ENCODE measurements at places on chromosomes 13 and 19.
A peak's percentile ranks its signal among the peaks of the same experiment; 100 is the strongest.

GRCh38 chr13:51728972-51729371 lies 75.0 kb downstream of the DHRS12 start:
- H3K4me1 ChIP-seq: peaks cover 2% of the 10 kb centered on the region
- no peak overlapping the region for H3K27ac ChIP-seq
- no peak for DNase-seq

DNA sequence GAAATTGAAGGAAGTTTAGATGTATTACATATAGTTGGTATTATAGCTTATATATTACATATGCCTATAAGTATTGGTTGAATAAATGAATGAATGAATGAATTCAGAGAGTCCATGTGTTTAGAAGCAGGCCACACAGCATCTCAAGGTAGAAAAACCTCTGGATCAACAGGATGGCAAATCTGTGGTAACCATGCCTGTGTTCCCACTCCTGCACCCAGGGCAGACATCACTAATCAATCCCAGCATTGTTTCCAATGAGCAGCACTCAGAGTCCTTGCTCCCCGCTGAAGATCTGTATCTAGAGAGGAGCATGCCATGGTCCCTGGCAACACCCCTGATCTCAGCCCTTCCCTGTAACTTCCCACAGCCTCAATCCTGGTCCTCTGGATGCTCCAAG lies 944 bp downstream of the CEACAM19 start:
- no peak for DNase-seq
- no peak overlapping the region for H3K27ac ChIP-seq
- peaks cover 9% of the 10 kb centered on the region for H3K36me3 ChIP-seq
- no peaks in the 10 kb centered on the region for H3K27me3 ChIP-seq
- H3K4me1 ChIP-seq: no peaks in the 10 kb centered on the region

DNA sequence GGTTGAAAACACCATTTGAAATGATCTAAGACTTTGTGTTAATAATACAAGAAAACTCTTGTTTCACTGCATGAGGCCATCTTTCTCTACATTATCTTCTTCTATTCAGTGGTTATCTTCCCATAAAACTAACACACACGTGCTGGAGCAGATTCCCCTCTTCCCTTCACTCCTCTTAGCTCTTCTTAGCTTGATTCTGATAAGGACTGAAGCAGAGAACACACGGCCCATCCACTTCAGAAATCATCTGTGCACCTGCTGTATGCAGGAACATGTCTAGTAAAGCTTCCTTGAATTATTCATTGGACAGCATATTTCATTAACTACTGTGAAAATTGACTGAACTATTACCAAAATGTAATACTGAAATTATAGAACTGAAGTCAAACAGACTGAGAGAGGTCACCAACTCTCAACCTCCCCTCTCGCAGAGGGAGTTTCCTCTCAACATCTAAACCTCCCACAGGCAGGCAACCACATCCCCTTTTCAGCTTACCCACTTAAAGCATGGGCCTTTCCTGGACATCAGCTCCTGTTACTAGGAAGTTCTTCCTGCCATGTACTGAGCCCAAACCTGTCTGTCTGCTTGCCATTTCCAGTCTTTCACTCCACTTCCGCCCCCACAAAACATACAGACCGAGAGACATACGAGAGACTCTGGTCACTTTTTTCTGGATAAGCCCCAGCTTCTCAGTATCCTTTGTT lies 113.9 kb downstream of the CRYL1 start:
- H3K27me3 ChIP-seq: peaks cover 30% of the 10 kb centered on the region
- DNase-seq: no peak
- H3K4me3 ChIP-seq: no peak overlapping the region
- H3K36me3 ChIP-seq: no peaks in the 10 kb centered on the region

- H3K36me3 ChIP-seq: peaks cover 2% of the 10 kb centered on the region
- peaks cover 41% of the 10 kb centered on the region for H3K27me3 ChIP-seq
- no peak for DNase-seq
- no peak overlapping the region for H3K27ac ChIP-seq
Measured at GRCh38 chr13:113293686-113294085, 3.4 kb upstream of the LAMP1 start.

DNA sequence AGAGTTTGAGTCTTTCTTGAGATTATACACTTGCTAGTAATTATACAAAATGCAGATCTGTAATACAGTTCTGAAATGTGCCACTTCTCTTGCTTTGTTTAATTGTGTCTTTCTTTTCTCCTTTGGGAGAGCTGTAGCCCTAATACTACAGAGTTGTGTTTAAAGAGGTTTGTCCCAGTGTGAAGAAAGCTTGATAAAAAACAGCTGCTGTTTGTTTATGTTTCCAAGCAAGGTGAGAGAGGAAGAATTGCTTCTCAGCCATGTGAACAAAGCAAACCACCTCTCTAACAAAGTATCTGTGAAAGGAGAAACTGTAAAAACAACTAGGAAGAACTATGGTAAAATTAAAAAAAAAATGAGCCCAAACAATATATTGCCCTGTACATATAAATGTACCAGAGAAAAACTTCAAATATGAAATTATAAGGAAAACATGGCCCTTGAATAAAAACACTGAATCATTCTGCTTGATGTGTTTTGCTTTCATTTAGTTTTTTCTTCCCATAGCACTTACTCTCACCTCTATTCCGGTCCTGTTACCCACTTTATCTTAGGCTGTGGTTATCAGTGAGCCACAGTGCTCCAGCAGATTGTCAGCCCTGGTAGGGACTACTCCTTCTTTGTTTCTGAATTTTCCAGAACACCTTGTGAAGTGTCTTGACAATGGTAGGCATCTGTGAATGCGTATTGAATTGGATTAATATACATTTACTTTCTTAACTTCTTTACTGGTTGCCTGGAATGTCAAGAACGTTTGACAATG lies 257.1 kb downstream of the MTUS2 start:
- H3K4me1 ChIP-seq: peaks cover 12% of the 10 kb centered on the region
- DNase-seq: no peak
- peaks cover 2% of the 10 kb centered on the region for H3K36me3 ChIP-seq
- no peaks in the 10 kb centered on the region for H3K27me3 ChIP-seq

GRCh38 chr19:33784432-33784831 lies 12.2 kb upstream of the KCTD15 start:
- H3K27me3 ChIP-seq: peaks cover 42% of the 10 kb centered on the region
- H3K4me3 ChIP-seq: no peak overlapping the region
- DNase-seq: no peak
- H3K27ac ChIP-seq: no peak overlapping the region
- no peaks in the 10 kb centered on the region for H3K4me1 ChIP-seq

GRCh38 chr13:35838356-35838755 lies 292.8 kb downstream of the DCLK1 start:
- H3K27me3 ChIP-seq: peaks cover 7% of the 10 kb centered on the region
- H3K4me1 ChIP-seq: no peaks in the 10 kb centered on the region
- H3K36me3 ChIP-seq: no peaks in the 10 kb centered on the region
- no peak overlapping the region for H3K4me3 ChIP-seq
- no peak for DNase-seq

- no peaks in the 10 kb centered on the region for H3K27me3 ChIP-seq
- DNase-seq: no peak
- peaks cover 16% of the 10 kb centered on the region for H3K36me3 ChIP-seq
- H3K27ac ChIP-seq: no peak overlapping the region
- no peak overlapping the region for H3K4me3 ChIP-seq
Measured at GRCh38 chr19:46608178-46608577, 7.0 kb downstream of the CALM3 start.

DNA sequence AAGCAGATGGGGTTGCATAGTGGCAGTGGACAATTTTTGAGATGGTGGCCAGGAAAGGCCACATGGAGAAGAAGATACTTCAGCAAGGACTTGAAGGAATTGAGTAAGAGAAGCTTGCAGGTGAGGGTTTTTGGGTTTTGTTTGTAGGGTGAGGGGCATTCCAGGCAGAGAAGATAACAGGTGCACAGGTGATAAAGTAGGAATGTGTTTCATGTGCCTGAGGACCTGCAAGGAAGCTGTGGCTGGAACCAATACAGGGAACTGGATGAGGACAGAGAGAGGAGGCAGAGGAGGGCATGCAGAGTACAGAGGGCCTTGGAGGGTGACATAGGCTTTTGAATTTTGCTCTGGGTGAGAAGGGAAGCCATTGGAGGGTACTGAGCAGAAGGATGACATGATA lies 314.5 kb downstream of the KLF12 start:
- H3K4me1 ChIP-seq: peaks cover 10% of the 10 kb centered on the region
- no peak overlapping the region for H3K27ac ChIP-seq
- H3K27me3 ChIP-seq: no peaks in the 10 kb centered on the region
- no peak for DNase-seq
- peaks cover 8% of the 10 kb centered on the region for H3K36me3 ChIP-seq
- H3K4me3 ChIP-seq: no peak overlapping the region

- peaks cover 1% of the 10 kb centered on the region for H3K4me1 ChIP-seq
- DNase-seq: no peak
- no peaks in the 10 kb centered on the region for H3K36me3 ChIP-seq
- no peak within 1 kb of the TSS for H3K4me3 ChIP-seq
- no peaks in the 10 kb centered on the region for H3K27me3 ChIP-seq
Measured at GRCh38 chr19:3178377-3178972, at the start of gene S1PR4. Gene S1PR4, plus strand, starts transcription at chr19:3178769. Its CDS starts 24 bp downstream, at chr19:3178793.

GRCh38 chr19:49149652-49150105 lies 5.5 kb downstream of the HRC start:
- H3K27ac ChIP-seq: peak overlapping the region; percentile 96
- H3K4me3 ChIP-seq: peak overlapping the region; percentile 85
- peaks cover 7% of the 10 kb centered on the region for H3K4me1 ChIP-seq
- H3K27me3 ChIP-seq: peaks cover 41% of the 10 kb centered on the region
- no peaks in the 10 kb centered on the region for H3K36me3 ChIP-seq

DNA sequence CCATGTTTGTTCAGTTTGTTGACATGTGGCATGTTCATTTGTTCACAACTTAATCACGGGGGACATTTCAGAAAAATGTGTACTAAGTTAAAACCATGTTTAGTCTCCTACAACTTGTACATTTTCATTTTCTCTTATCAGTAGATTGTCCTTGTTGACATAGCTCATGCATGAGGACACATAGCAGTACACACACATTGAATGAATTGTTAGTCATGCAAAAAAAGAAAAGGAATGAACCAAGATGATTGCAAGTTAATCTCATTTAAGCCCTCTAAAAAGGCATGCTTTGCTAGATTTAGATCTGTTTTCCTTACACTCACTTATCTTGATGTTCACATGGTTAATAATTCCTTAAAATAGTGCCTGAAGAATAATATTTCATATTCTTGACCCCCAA lies 38.2 kb upstream of the AKAP11 start:
- no peak overlapping the region for H3K4me3 ChIP-seq
- H3K27me3 ChIP-seq: no peaks in the 10 kb centered on the region

DNA sequence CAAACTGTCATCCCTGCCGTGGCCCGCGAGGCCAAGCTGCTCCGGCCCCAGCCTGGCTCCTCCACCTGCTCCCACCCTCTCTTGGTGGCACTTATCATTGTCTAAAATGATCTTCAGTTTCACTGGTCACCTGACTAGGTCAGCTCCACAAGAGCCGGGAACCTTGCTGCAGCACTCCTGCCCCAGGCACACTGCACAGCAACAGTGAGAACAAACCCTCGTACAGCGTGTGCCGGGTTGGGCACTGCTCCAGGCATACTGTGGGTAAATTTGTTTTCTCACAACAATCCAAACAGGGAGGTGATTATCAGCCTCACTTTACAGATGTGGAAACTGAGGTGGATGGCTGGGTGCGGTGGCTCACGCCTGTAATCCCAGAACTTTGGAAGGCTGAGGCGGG lies 8.9 kb downstream of the DEDD2 start:
- no peak overlapping the region for H3K4me3 ChIP-seq
- H3K36me3 ChIP-seq: peaks cover 19% of the 10 kb centered on the region
- peak overlapping the region; percentile 7 for H3K27ac ChIP-seq

DNA sequence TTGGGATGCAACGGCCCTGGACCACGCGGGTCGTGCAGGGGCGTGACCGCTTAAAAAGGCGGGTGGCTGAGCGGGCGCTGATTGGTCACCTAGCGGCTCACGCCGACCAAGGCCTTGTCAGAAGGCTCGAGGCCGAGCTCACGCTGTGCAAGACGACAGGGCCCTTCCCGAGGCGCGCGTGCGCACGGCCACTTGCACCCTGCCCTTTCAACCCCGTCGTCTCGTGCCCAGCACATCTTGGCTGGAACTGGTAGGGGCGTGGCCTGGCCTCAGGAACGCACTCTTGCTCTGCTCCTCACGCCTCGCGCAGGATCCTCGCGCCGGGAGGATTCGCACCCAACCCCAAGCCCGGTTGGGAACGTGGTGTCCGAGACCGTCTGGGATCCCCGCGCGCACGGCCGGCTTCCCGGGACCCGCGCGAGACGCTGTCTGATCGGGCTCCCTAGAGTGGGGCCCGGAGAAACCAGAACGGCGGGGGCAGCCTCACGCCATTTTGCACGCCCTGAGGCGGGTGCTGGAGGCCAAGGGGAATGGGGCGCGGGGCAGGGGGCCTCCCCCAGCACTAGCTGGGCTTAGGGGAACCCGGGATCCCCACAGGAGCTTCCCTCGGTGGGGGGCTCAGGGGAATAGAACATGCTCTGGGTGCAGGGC lies at the start of gene MEIOSIN:
MEIOSIN (plus strand) TSS at position 280 of the 651 bp plus-strand sequence. CDS start 1,938 bp downstream, outside the sequence.
- peaks cover 9% of the 10 kb centered on the region for H3K4me1 ChIP-seq
- no peak for DNase-seq
- peak within 1 kb of the TSS; percentile 27 for H3K27ac ChIP-seq
- H3K27me3 ChIP-seq: no peaks in the 10 kb centered on the region
- H3K4me3 ChIP-seq: no peak within 1 kb of the TSS

DNA sequence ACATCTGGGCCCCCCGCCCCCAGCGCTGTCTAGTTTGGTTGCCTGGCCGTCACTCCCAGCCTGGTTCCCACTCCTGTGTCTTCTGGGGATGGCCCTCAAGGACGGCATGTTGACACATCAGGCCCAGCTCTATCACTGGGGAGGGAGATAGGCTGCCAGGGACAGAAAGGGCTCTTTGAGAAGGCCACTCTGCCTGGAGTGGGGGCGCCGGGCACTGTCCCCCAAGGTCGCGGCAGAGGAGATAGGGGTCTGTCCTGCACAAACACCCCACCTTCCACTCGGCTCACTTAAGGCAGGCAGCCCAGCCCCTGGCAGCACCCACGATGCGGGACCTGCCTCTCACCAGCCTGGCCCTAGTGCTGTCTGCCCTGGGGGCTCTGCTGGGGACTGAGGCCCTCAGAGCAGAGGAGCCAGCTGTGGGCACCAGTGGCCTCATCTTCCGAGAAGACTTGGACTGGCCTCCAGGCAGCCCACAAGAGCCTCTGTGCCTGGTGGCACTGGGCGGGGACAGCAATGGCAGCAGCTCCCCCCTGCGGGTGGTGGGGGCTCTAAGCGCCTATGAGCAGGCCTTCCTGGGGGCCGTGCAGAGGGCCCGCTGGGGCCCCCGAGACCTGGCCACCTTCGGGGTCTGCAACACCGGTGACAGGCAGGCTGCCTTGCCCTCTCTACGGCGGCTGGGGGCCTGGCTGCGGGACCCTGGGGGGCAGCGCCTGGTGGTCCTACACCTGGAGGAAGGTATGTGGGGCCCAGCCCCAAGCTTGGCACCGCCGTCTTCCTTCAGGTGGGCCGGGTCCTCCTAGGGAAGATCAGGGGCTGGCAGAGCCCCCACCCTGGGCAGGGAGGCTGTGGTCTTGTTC lies at the start of gene AMH:
AMH (plus strand) TSS at position 314 of the 857 bp plus-strand sequence; CDS start at position 324, 10 bp downstream.
- DNase-seq: no peak
- no peak within 1 kb of the TSS for H3K27ac ChIP-seq
- peaks cover 4% of the 10 kb centered on the region for H3K27me3 ChIP-seq
- peaks cover 5% of the 10 kb centered on the region for H3K36me3 ChIP-seq
- peaks cover 3% of the 10 kb centered on the region for H3K4me1 ChIP-seq
- no peak within 1 kb of the TSS for H3K4me3 ChIP-seq

GRCh38 chr13:83019986-83020385 lies 862.3 kb downstream of the SLITRK1 start:
- no peak overlapping the region for H3K4me3 ChIP-seq
- H3K4me1 ChIP-seq: no peaks in the 10 kb centered on the region
- DNase-seq: no peak
- no peak overlapping the region for H3K27ac ChIP-seq
- H3K36me3 ChIP-seq: no peaks in the 10 kb centered on the region

All from progenitor cell of endocrine pancreas (in vitro differentiated cells).